ENCODE measurements at places on chromosomes 12 and 14.
A peak's percentile ranks its signal among the peaks of the same experiment; 100 is the strongest.

DNA sequence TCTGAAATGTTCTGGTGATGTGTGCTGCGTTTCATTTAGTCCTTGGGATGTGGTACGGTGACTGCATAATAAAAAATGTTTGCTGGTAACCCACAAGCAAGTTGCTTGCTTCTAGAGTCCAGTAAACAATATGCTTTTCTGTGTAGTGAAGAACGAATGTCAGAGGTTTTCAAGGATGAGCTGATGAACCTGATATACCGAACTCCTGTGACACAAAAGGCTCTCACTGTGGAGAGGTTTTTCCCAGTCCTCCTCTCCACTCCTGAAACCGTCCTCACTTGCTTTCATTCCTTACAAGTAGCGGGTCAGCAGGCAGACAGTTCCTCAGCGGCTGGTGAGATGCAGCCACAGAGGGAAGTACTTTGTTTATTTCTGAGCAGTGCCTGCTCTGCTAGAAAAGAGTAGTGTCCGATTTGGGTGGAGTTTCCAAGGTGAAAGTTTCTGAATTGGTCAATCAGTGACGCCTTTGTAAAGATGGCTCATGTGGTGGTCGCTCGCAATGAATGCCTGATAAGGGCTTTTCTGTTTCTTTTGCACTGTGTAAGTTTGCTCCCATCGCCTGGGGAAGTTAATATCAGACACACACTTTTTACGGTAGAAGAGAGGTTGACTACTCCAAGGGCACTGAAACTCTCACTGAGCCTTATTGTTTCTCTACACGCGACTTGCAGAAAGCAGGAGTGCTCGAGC, 3.0 kb downstream of the ETV6 start:
- peak; percentile 5 for ATAC-seq

- no peak for ATAC-seq
These were observed 16.4 kb downstream of the NR1H4 start for GRCh38 chr12:100490056-100490455.

GRCh38 chr14:85243321-85243720, 286.6 kb upstream of the FLRT2 start:
- no peak for ATAC-seq

DNA sequence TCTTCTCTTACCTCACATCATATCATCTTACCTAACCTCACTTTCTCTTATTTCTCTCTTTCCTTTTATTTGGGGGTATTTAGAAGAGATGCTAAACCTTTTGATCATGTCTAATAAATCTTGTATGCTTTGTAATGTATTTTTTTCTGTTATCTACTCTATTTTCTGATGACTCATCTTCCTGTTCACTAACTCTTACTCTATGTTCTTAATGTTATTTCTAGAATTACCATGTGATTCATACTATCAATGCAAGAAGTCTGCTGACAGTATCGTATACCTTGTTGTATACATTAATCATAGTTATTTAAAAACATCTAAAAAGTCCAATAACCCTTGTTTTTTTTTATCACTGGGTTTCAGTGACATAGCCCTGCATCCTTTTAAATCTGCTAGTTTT, 62.3 kb downstream of the MGAT4C start:
- peak; percentile 80 for ATAC-seq

DNA sequence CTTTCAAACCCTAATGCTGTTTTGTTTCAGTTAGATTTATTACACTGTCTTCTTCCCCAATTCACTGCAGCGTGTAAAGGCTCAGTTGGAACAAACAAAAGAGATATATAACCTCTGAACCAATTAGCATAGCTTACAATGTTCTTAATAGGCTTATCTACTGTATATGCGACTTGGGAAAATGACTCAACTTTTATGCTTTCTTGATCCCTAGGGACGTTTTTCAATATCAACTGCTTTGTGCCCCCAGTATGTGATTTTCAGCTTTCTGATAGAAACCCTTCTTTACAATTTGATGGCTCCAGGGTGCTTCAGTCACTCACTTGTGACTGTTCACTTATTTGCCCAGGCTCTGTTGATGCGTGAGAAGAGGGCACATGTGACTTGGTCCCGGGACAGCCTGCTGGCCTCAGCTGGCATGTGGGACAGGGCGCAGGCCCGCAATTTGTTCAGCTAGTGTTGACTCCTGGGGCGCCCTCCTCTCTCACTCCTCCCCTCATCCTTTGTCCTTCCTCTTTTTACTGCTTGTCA, 107.1 kb downstream of the TMTC2 start:
- ATAC-seq = no peak

GRCh38 chr12:48788524-48788853, 400 bp downstream of the ADCY6 start:
- ATAC-seq = peak; percentile 40

DNA sequence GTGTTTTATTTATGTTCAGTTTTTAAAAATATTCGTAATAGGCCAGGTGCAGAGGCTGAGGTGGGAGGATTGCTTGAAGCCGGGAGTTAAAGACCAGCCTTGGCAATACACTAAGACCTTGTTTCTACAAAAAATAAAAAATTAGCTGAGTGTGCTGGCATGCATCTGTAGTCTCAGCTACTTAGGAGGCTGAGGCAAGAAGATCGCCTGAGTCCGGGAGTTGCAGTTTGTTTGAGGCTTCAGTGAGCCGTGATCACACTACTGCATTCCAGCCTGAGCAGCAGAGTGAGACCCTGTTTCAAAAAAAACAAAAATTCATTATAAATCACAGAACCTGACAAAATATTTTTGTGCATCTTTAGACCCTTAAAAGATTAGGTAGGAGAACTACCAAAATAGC, 240.1 kb upstream of the ARHGAP5 start:
- no peak for ATAC-seq

- ATAC-seq = no peak
These were observed 250.2 kb upstream of the RTL1 start for GRCh38 chr14:101153691-101154090.

DNA sequence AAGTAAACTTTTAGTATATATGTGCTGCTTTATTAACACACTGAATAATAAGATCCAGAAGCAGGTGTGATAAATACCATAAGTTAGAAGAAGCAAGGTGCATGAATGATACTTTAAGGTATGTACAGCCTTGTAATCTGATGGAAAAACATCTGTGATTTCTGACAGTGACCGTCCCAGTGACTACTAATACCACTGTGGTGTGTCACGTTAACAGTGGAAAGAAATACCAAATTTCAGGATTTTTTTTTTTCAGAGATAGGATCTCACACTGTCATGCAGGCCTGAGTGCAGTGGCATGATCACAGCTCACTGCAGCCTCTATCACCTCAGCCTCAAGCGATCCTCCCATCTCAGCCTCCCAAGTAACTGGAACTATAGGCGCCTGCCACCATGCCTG, 21.5 kb downstream of the SDS start:
- ATAC-seq = no peak

- ATAC-seq = no peak
These were observed 207.8 kb downstream of the NAV3 start for GRCh38 chr12:78038541-78038940.

- ATAC-seq = no peak
These were observed 31.0 kb upstream of the AMN1 start for GRCh38 chr12:31759632-31760459.

- ATAC-seq = no peak
These were observed 204.6 kb upstream of the FLRT2 start for GRCh38 chr14:85325134-85326017.

DNA sequence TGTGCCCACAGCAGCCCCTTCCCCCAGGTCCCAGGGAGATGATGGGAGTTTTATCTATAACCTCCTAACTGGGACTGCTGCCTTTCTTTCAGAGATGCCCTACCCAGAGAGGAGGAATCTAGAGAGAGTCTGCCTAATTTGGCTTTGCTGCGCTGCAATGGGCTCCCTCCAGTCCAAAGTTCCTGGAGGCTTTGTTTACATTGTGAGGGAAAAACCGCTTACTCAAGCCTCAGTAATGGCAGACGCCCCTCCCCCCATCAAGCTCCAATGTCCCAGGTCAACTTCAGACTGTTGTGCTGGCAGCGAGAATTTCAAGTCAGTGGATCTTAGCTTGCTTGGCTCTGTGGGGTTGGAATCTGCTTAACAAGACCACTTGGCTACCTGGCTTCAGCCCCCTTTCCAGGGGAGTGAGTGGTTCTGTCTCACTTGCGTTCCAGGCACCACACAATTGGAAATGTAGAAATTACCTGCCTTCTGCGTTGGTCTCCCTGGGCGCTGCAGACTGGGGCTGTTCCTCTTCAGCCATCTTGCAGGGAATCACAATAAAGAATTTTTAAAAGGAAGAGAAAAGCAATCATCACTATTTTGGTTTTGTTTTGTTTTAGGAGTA, 262.5 kb downstream of the FOXG1 start:
- no peak for ATAC-seq

DNA sequence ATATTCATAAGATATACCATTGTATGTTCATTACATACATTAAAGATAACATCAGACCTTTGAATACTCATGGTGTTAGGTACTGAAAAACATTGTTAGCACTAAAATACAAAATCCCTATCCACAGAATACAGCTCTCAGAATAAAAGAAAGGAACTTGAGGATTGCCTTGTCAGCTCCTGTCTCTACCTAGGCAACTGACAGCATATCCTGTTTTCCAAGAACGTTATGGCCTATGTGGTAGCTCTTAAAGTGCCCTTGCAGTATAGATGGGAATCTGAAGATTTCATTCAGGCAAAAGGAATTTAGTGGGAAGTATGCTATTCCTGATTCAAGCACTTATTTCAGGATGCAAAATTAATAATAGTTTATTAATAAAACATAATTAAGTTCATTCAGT, 1.8 kb upstream of the PPP1R12A start:
- ATAC-seq = no peak

- ATAC-seq = no peak
These were observed 45.5 kb downstream of the TBX5 start for GRCh38 chr12:114360485-114360884.

GRCh38 chr14:101192661-101193000, 289.1 kb upstream of the RTL1 start:
- ATAC-seq = no peak

DNA sequence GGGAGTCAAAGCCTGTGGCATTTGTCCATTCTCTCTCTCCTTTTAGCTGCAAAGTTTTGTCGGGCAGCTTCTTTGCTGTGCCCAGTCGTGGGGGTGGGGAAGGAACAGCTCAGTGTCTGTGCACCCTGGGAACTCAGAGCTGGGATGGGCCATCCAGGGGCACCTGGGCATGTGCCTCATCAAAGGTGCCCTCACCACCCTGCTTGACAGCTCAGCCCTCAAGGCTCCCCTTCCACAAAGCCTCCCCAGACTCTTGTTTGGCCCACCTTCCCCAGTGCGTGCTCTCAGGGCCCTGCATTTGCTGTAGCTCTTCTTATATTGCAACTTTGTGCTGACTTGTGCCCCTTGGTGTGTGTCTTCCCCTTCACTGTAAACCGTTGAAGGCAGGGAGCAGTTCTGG, 112.6 kb downstream of the ESRRB start:
- no peak for ATAC-seq

DNA sequence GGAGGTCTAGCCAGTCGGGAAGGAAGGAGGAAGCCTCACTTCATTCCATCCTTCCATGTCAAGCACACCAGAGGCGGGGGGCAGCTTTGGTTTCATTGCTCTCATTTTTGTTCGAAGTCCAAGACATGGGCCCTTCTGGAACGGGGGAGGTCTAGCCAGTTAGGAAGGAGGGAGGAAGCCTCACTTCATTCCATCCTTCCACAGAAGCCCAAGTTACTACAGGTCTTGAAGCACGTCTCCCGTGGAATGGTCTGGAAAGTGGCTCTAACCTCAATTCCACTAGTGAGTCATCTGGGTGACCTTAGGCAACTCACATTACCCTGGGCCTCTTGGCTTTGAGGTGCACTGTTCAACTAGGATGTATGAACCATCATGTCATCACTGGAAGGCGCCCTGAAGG, 156.3 kb downstream of the NTF3 start:
- no peak for ATAC-seq

DNA sequence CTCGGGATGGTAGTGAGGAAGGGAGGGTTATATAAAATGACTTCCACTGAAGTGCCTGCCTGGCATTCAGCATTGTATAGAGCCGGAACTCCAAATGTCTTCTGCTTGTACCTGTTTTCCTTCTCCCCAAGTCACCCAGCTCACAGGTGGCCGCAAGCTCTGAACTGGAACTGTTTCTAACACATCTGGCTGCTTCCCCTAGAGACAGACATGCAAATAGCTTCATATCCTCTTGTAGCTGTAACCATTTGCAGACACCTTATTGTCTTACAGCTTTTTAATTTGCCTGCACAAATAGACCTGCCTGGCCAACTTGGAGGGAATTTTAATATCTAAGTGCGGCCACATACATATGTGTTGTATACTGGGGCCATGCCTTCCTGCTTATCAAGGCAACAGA, 126.0 kb downstream of the CHST11 start:
- no peak for ATAC-seq

GRCh38 chr12:113867258-113867657, 98.9 kb downstream of the RBM19 start:
- peak; percentile 69 for ATAC-seq

DNA sequence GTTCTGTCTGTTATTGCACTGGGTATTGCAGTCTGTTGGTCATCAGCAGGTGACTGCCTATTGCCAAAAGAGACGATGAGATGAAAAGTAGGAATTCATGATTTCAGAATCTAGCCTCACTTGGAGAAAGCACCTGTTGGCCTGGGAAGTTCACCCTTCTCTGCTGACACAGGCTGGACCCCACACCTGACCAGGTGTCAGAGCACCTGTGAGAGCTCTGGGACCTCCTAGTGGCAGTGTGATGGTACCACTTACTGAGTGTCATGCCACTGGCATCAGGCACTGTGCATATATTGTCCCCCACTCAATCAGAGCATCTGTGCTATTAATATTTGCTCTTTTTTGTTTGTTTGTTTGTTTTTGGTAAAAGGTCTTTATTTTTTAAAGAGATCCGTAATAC, 68.0 kb downstream of the RASSF3 start:
- no peak for ATAC-seq

- no peak for ATAC-seq
These were observed 239.1 kb upstream of the ARID2 start for GRCh38 chr12:45490232-45490881.

- ATAC-seq = no peak
These were observed 25.9 kb downstream of the ZBTB42 start for GRCh38 chr14:104826861-104827176.

GRCh38 chr12:46396826-46397225, 24.3 kb upstream of the SLC38A2 start:
- no peak for ATAC-seq

DNA sequence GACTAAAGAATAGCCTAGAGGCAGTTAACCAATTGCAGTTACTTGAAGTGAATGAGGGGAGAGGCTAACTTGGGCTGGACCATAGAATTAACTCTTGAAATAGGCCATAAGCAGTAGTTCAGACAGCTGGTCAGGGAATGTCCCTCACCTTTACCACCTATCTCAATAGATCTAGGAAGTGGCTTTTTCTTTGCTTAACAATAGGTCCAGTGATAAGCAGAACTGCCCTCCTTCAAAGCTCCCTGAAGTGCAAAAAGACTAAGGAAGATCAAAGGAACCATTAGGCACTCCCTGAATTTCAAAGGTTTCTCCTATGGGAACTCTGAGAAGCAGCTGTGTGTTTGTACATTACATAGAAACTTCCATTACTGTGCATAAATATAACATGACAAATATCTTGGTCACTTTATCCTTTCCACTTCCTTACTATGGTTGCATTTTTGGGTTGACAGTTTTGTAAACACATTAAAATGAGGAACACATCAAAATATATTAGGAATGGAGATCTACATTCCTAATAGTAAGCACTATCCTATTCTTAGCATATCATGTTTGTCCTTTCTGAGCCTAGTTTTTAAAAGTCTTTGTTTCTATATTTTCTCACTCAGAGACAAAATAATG, 7.2 kb upstream of the NAA30 start:
- no peak for ATAC-seq

Measured in SK-N-SH treated with all-trans-retinoic acid at 6 μM for 48 hours (cell line).